Activated T-cell treated with anti-CD3 and anti-CD28 coated beads, Interleukin-2, amount 50 U/mL, for 1 hour (primary cell): ENCODE measurements at places on chromosomes 12 and 14.

DNA sequence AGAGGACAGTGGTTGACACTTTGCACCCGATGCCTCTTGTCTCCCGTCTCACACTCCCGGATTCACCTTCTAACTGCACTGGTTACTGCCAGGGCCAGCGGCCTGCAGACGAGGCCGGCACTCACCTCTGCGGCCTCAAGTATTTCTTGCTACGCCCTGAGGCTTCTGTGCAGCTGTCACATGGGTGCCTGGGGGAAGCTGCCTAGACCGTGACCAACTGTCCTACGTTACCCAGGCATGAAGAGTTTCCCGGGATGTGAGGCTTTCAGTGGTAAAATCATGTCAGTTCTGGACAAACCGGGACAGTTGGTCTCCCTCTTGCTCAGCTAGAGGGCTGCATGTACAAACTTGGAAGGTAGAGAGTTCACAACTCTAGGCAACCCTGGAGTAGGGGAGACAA, 274.5 kb downstream of the GLT1D1 start:
- DNase-seq, result no peak

- DNase-seq, result no peak
These were observed 2.9 kb downstream of the SLC17A8 start for GRCh38 chr12:100359822-100360221.

DNA sequence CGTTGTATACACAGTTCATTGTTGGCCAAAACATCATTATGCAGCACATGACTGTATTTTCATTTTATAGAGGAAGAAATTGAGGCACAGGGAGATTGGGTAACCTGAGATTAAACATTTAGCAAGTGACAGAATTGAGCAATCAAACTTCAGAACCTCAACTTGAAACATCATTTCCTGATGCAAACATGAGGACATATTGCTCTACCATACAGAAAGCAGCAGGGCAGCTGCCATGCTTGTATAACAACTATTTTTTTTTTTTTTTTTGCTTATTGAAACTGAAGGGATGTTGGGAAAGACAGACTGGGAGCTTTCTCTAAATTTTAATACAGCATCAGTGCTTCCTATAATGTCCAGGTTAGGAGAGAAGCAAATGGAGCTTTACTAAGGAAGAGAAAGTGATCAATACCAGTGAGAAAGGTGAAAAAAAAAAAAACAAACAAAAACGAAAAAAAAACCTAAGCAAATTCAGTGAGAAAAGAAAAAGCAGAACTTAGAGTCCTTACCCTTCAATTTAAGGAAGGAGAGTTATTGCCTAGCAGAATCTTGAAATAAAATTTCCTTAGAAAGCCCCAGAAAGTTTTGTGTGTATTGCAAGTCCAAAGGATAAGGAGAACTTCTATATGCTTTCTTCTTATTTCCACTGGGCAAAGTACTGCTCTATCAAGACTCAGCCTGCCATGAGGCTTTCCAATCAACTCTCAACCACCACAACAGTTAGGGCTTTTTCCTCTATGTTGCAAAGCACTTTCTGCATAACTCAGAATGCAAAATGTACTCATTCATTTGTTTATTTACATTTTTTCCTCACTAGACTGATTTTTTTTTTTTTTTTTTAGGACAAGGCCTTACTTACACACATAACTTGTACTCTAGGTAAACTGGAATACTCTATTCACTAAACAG, 21.6 kb downstream of the BTG1 start:
- no peak for DNase-seq

DNA sequence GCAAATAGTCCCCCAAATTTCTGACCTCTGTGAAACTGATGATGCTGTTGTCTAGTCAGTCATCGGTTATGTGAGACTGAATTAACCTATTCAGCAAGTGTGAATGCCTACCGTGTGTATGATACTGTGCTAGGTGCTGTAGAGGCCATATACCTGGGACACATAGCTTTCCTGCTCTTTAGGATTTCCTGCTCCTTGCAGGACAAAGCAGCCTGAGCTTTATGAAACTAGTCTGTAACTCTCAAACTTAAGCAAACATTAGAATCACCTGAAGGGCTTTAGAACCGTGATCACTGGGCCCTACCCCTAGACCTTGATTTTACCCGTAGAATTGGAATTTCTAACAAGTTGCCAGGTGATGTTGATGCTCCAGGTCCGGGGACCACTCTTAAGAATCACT, 6.9 kb downstream of the MARK3 start:
- no peak for DNase-seq

- no peak for DNase-seq
These were observed 767.3 kb upstream of the TBX3 start for GRCh38 chr12:115451151-115451779.

DNA sequence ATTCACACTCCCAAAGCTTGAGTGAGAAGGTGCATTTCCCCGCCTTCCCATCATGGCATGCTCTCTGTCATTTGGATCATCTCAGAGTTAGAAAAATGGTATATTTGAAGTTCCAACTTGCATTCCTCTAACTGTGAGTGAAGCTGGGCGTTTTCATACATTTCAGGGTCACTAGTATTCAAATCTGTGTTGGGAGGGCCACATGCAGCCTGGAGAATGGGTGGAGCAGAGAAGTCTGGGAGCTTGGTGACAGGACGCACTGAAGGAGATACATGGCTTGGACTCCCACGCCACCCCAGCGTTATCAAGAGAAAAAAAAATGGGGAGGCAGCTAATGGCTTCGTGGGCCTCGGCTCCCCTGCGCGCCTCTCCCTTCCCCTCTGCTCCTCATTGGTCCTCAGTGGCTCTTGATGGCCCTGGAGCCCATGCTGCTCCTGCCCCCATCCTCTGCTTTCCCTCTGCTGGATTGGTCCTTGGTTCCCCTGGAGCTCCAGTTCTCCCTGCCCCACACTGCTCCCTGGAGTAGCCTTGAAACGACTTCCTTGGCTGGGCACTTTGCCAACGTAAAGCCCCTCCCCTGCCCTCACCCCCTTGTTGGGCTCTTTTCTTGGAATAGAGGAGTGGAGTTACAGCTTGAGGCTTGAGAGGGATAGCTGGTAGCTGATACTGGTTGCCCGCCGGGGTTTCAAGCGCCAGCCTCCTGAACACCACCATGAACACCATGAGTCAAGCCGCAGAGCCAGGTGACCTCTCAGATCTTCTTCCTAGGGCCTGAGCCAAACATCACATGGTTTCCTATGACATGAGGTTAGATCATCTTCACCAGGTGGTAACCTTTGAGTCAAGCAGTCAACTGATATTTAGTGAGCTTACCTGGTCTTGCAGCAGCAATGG, 139.6 kb downstream of the PRKCH start:
- DNase-seq, result no peak

GRCh38 chr14:34180869-34181268, 230.0 kb upstream of the EGLN3 start:
- no peak for DNase-seq

GRCh38 chr12:12559719-12560296, 2.9 kb downstream of the DUSP16 start:
- DNase-seq, result no peak

- DNase-seq, result no peak
These were observed 207.1 kb downstream of the DPF3 start for GRCh38 chr14:72686832-72687231.

GRCh38 chr12:52434760-52435530, 774 bp upstream of the KRT75 start:
- DNase-seq, result no peak

DNA sequence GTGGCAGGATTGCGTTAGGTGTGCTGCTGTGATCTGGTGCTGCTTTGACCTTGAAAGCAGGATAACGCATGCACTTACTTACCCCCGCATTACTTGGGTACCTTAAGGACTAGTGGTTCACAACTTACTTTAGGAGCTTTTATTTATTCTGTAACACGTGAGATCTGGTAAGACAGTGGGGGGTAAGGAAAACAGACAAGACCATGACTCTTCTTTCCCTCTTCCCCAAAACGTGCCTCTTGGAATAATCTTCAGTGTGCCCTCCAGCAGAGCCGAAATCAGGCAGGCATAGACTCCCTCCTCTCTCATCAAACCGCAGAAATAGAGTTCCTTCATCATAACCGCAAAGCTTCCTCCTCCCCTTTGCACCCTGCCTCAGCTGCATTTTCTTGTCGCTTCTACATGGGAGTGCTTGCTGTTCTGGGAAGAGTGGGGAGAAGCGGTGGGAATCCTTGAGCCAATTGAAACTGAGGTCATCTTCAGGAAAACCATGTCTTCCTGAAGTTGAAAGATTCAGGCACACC, 43.4 kb downstream of the RAD52 start:
- DNase-seq, result no peak

DNA sequence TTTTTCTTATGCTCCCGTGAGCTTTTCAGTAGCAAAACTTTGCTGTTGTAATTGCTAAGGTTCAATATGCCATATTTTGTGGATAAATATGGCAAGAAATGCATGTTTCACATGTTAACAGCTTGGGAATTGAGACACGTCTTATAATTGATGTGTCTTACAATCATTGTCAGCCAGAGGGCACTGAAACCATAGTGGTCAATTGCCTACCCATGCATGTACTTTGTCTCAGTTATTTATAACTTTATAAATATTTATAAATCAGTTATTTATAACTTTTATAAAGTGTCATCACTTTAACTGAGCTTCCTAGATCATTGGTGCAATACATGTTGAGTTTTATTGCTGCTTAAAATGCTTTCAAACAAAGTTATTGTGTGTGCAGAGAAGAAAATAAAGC, 82.0 kb downstream of the CATSPERB start:
- no peak for DNase-seq

GRCh38 chr12:105983622-105984320, 155.0 kb downstream of the NUAK1 start:
- DNase-seq, result no peak
